ENCODE measurements at places on chromosomes 13 and 19. TPM values are rescaled to one million over a fixed set of nuclear protein-coding genes. Genes with fewer than 3 reads are reported as not detected.

SYCN gene
- not detected for total RNA-seq

PNMA8B gene
- total RNA-seq = 1.7 TPM

LRG1 gene
- total RNA-seq = not detected

RFPL4A gene
- not detected for total RNA-seq

PEAK3 gene
- not detected for total RNA-seq

Measured in articular chondrocyte of knee joint (primary cell).